ENCODE measurements at places on chromosomes 11 and 22.

GRCh38 chr11:107931206-107931605 is 3.0 kb downstream of the RAB39A start:
- DNase-seq = no peak

- DNase-seq = no peak
These were observed 1.3 kb downstream of the TBRG1 start for GRCh38 chr11:124623861-124624525.

- no peak for DNase-seq
These were observed 26.6 kb downstream of the NF2 start for GRCh38 chr22:29629903-29630516.

DNA sequence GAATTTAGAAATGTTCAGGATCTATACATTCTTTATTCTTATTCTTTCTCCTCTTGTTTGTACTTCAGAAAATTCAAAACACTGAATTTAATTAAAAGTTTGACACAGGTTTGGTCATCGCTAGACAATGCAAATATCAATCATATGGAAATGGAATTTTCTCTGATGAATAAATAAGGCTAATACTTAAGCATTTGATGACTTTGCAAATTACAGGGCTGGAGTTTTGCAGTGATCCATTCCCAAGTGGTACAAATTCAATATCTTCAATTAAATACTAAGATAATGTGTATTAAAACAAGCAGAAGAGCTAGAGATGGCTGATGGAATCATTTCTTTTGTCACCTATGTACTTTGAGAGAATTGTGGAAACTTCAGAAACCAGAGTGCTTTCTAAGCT is 439.6 kb downstream of the DYNC2H1 start:
- no peak for DNase-seq
